OCI-LY7 (cell line): ENCODE measurements at places on chromosomes 16 and 17. TPM values are rescaled to one million over a fixed set of nuclear protein-coding genes. Genes with fewer than 3 reads are reported as not detected.
A peak's percentile ranks its signal among the peaks of the same experiment; 100 is the strongest.

RDM1 gene
- 11.0 and 16.4 TPM in 2 replicates for total RNA-seq

PPL gene
- not detected in 2 replicates for total RNA-seq

MT4 gene
- not detected in 2 replicates for total RNA-seq

KRT12 gene
- total RNA-seq, result not detected in 2 replicates

DNA sequence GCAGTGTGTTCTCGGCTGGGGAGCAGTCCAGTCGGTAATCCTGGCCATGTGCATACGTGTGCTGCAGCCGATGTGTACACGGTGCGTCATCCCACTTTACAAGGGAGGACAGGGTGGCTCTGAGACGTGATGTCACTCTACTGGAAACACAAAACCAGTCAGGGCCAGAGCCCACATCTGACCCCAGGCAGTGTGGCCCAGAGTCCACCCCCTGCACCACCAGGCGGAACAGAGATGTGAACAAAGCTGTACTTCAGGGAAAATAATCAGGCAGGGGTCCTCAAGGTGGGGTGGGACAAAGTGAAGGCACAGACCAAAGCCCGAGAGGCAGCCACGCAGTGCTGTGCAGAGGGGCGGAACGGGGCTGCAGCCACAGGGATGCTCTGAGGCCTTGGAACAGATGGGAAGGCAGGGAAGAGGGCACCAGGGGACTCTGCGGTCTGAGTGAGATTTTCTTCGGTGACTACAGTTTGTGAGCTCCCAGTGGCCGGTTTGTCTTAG lies 181.5 kb downstream of the ZNF423 start:
- no peak for DNase-seq

DNA sequence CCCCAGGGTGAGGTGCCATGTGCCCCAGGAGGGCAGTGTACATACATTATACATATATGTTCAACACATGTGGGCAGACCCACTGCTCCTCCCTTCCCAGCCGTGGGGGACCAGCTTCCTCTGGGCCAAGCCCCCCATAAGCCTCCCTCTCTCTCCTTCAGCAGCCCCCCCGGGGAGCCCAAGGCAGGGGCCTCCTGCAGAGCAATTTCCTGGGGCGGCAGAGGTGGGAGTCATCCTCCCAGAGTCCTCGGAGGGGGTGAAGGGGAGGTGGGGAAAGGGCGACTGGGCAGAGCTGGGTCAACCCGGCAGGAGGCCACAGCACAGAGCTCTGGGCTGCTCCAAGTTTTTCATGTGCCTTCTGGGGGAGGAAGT lies 235.1 kb downstream of the ZNF423 start:
- no peak for DNase-seq

DNA sequence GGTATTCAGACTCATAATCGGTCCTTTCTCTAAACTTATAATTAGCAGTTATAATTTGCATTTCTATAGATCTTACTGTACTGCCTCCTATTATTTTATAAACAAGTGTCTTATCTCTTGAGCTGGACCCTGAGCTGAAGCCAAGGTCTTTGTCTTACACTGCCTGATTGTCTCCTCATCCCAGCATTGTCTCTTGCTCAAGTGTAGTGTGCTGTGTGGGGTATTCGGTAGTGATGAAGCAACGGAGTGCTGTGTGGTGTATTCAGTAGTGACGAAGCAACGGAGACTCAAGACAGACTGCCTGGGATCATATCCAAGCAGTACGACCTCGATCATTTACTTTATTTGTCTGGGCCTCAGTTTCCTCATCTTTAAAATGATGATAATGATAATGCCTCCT lies 69.3 kb downstream of the COX10 start:
- no peak for DNase-seq

- DNase-seq, result peak; percentile 98
Observed at GRCh38 chr16:88069397-88070168, 118.3 kb downstream of the BANP start.

- no peak for DNase-seq
Observed at GRCh38 chr17:3698139-3698538, 2.2 kb upstream of the P2RX5 start.

DNA sequence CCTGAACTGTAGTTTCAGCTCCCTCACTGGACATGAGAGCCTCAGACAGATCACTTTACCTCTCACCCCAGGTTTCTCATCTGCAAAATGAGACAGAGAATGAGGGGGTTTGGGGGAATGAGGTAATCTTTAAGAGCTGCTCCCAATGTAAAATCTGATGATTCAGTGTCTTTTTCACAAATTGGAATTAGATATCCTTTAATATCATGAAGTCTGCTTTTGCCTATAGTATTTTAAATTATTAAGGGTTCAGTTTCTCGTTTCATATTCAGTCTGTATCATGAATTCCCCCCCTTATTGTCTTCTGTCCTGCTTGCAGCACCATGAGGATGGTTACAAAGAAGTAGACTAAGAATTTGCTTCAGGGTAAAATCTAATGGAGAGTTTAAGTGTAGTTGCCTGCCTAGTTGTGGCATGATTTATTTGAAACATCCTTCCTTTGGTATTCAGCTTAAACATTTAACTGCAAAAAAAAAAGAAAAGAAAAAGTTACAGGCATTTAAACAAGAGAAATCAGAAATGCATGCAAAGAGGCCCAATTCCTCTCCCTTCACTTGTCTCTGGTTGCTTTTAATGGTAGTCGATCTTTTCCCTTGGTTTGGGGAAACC lies 77.3 kb downstream of the WNT3 start:
- no peak for DNase-seq

DNA sequence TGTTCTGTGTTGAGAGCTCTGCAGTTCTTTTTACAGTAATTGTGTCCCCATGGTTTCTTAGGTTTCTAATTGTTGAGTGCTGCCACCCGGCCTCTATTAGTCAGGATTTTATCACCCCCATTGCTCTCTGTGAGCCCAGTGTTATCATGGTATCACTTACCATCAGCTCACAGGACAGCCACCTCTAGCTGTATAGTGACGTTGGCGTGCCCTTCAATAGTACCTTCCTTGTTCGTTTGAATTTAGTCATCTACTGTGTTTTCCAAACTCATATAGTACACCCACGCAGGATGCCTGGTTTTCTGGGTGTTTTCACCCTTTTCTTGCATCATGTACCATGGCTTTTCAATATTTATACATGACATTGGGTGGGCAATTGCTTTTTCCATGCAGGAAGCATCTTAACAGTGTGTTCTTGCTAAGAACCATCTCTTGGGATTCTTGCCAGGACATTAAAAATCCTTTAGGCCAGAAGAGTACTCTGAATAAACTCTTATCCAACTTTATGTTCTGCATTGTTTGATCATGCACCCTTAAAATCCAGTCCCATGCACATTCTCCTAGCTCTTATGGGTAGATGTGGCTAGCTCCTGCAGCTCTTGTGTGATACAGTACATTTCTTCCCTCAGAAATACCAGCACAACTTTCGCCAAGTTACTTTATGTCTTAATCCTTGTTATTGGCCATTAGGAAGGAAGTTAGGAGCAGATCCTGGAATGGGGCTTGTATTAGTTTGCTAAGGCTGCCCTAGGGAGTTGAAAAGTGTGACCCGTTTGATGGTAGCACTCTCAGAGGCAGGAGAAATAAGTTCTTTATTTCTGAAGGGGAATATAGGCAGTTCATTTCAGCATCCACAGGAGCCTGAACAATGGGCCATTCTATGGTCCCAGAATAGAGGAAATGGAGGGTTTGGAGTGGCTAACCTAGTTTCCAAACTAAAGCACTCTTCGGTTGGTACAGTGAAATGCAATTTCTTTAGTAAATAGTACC lies 11.3 kb upstream of the ABCA10 start:
- DNase-seq, result no peak

- DNase-seq, result no peak
Observed at GRCh38 chr16:50152351-50152806, 727 bp upstream of the TENT4B start.

GRCh38 chr17:60188759-60189158 lies 39.0 kb downstream of the CA4 start:
- no peak for DNase-seq
